Chondrocyte (in vitro differentiated cells): ENCODE measurements at places on chromosomes 3 and 15. TPM values are rescaled to one million over a fixed set of nuclear protein-coding genes. Genes with fewer than 3 reads are reported as not detected.

EOMES gene
- not detected in 3 replicates for total RNA-seq

AHSG gene
- total RNA-seq, result not detected in 3 replicates

GRAMD2A gene
- total RNA-seq, result 0.32 to 0.77 TPM (median 0.65 TPM) in 3 replicates

MED12L gene
- total RNA-seq, result 0.97 to 2.6 TPM (median 2.4 TPM) in 3 replicates

DTX3L gene
- total RNA-seq, result 13.5 to 16.6 TPM (median 15.0 TPM) in 3 replicates

GPD1L gene
- total RNA-seq, result 11.5 to 15.1 TPM (median 13.0 TPM) in 3 replicates

HCN4 gene
- total RNA-seq, result 0.05 TPM in 2 of 3 replicates, not detected in the other

GOLGA8J gene
- total RNA-seq, result not detected in 3 replicates

TRAIP gene
- 2.3 to 5.9 TPM (median 2.7 TPM) in 3 replicates for total RNA-seq

PIGZ gene
- total RNA-seq, result 8.8 to 10.1 TPM (median 9.9 TPM) in 3 replicates

CSPG4 gene
- 302 to 607 TPM (median 595 TPM) in 3 replicates for total RNA-seq

DUOXA2 gene
- not detected in 3 replicates for total RNA-seq

CPNE9 gene
- not detected in 3 replicates for total RNA-seq

FMN1 gene
- 4.0 to 6.6 TPM (median 4.8 TPM) in 3 replicates for total RNA-seq

NME9 gene
- not detected in 3 replicates for total RNA-seq

GOLGA8R gene
- total RNA-seq, result 3.4 to 8.5 TPM (median 4.4 TPM) in 3 replicates

LMAN1L gene
- 0.82 TPM in 1 of 3 replicates, not detected in the others for total RNA-seq

RASL12 gene
- 1.7 to 13.1 TPM (median 12.7 TPM) in 3 replicates for total RNA-seq

FYCO1 gene
- total RNA-seq, result 28.1 to 32.3 TPM (median 31.6 TPM) in 3 replicates

GHSR gene
- not detected in 3 replicates for total RNA-seq

ALDH1A2 gene
- total RNA-seq, result 0.54 to 0.63 TPM in 2 of 3 replicates, not detected in the other

BUB1B gene
- 6.7 to 9.6 TPM (median 7.4 TPM) in 3 replicates for total RNA-seq

ASB14 gene
- not detected in 3 replicates for total RNA-seq

HHLA2 gene
- not detected in 3 replicates for total RNA-seq

AADACL2 gene
- not detected in 3 replicates for total RNA-seq

FSD2 gene
- not detected in 3 replicates for total RNA-seq

CASR gene
- total RNA-seq, result not detected in 3 replicates

MAGEL2 gene
- total RNA-seq, result 6.4 to 8.0 TPM (median 6.9 TPM) in 3 replicates

NPAP1 gene
- total RNA-seq, result not detected in 3 replicates

SLITRK3 gene
- 0.77 TPM in 1 of 3 replicates, not detected in the others for total RNA-seq

NLGN1 gene
- total RNA-seq, result 3.3 TPM in 1 of 3 replicates, not detected in the others

ST3GAL6 gene
- 0.32 TPM in 1 of 3 replicates, not detected in the others for total RNA-seq

PLXNA1 gene
- total RNA-seq, result 69.8 to 99.1 TPM (median 98.2 TPM) in 3 replicates

PLA2G4B gene
- total RNA-seq, result 2.1 to 3.4 TPM (median 2.9 TPM) in 3 replicates

P2RY14 gene
- total RNA-seq, result not detected in 3 replicates

CILP gene
- total RNA-seq, result 0.17 to 0.22 TPM (median 0.21 TPM) in 3 replicates

FOXB1 gene
- not detected in 3 replicates for total RNA-seq

GOLGA6C gene
- total RNA-seq, result not detected in 3 replicates
